ENCODE measurements at places on chromosomes 12 and 14.

- DNase-seq, result no peak
Observed at GRCh38 chr12:94863321-94864035, 140.0 kb downstream of the NDUFA12 start.

DNA sequence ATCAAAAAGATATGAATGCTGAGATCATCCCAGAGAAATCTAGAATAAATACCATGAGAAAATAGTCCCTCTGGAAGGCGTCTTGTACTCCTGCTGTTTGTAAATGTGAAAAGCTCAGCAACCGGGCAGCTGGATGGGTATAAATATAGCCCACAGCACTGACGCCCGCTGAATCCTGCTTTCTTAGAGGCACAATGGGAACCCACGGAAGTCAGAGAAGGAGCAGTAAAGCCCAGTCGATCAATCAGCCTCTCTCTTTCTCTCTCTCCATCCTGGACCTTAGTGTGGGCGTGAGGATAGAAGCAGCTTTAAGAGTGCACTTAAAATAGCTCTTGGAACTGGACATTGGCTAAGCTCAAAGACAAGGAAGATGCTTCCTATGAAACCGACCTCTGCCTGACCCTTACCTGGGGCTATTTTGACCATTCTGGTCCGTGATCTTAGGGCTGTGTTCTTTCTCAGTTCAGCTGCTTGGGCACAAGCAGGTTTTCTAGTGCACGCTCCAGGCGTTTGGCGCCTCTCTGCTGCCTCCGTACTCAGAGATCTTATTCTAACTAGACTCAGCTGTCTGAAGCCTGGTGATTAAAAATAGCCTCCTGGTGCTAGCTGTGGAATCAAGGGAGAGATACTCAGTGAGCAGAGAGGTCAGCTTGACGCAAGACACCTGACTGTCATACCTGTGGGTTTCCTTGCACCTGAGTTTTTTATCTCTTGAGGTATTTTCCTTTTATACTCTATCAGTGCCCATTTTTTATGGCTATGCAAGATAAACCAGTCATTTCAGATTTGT, 144.6 kb downstream of the ETV6 start:
- no peak for DNase-seq

GRCh38 chr12:95796225-95796981, 5.8 kb upstream of the NTN4 start:
- peak; percentile 48 for DNase-seq

DNA sequence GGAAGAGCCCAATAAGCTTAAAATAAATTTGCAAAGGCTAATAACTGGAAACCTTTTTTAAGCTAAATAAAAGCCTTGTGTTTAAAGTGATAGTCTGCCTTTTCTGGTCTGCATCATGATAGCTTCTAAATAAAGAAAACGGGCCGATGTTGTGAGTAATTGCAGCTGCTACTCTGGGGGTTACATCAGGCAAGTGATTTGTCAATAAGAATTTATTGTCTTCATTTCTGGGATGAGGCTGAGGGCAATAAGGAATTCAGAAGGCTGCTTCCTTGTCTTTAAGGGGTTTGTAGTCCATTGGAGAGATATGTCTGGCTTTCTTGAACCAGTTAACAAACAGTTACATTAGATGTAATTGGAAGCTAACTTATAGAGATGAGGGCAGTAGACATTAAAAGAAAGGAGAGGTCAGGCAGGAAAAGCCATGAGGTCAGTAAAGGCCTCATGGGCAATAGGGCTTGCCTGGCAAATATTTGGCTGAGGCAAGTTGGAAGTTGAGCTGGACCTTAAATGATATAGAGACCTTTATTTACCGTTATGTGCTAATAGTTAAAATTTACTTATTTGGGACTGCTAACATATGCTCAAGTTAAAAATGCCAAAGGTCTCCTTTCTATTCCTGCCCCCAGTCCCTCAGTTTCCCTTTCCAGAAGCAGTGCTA, 85.0 kb downstream of the CRADD start:
- no peak for DNase-seq

DNA sequence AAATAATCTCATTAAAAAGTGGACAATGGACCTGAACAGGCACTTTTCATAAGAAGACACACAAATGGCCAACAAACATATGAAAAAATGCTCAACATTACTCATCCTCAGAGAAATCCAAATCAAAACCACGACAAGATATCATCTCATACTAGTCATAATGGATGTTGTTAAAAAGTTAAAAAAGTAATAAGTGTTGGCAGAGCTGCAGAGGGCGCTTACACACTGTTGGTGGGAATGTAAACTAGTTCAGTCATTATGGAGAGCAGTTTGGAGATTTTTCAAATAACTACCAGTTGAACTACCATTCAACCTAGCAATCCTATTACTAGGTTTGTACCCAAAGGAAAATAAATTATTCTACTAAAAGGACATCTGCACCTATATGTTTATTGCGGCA, 47.2 kb downstream of the FOXG1 start:
- no peak for DNase-seq

- no peak for DNase-seq
Observed at GRCh38 chr14:22282417-22282816, 306.6 kb downstream of the DAD1 start.

DNA sequence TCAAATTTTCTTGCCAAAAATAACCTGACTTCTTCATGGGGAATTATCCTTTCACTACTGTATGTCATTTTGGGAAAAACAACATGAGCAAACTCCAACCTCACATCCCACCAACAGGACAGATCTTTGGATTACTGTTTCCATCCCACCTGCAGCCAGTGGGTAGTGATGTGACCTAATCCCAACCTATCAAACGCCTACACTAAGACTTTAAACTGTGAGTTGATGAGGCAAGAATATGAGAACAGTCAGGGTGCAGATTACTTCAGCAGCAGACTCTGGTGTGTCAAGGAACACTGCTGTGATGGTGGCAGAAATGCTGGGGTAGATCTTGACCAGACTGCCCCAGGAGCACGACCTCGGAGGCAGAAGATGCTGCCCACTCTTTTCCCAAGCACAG, 293.2 kb downstream of the DUSP6 start:
- DNase-seq, result no peak

DNA sequence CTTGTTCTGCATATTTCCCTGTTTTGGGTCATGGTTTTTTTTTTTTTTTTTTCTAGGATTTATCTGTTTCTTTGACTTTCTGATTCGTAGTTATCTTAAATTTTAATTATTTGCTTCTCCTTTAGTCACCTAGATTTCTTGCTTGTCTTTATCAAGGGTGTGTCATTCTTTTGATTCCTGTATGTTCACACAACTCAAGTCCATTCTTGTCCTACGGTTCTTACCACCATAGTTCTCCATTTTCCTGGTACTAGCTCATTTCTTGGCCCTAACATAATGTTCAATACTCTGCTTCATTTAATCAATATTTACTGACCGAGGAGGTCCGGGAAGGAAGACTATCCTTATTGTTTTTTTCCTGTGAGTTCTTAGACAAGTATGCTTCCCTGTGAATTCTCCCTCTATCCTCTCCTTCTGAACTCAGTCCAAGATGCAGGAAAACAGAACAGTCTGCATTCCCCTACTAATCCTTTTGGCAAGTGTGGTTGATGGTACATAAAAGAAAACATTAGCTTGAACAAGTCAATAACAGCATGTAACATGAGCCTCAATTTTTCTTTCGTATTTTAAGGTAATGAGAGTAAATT, 1346.4 kb upstream of the SEL1L start:
- no peak for DNase-seq

DNA sequence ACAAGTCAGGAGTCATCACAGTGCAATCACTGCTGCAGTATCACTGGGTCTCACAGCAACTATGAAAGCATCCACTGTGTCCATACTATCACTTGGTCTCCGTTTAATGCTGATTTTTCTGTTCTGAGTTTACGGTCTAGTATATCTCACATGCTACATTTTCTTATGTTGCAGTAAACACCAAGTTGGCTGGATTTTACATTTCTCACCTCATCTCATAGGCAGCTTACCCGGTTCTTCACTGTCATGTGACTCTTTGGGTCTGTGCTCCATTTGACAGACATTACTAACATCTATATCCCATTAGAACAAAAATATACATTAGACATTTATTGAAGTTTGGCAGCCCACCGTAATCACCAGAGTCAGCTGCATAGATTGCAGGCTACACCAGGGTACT, 115.7 kb upstream of the PRMT8 start:
- DNase-seq, result no peak

DNA sequence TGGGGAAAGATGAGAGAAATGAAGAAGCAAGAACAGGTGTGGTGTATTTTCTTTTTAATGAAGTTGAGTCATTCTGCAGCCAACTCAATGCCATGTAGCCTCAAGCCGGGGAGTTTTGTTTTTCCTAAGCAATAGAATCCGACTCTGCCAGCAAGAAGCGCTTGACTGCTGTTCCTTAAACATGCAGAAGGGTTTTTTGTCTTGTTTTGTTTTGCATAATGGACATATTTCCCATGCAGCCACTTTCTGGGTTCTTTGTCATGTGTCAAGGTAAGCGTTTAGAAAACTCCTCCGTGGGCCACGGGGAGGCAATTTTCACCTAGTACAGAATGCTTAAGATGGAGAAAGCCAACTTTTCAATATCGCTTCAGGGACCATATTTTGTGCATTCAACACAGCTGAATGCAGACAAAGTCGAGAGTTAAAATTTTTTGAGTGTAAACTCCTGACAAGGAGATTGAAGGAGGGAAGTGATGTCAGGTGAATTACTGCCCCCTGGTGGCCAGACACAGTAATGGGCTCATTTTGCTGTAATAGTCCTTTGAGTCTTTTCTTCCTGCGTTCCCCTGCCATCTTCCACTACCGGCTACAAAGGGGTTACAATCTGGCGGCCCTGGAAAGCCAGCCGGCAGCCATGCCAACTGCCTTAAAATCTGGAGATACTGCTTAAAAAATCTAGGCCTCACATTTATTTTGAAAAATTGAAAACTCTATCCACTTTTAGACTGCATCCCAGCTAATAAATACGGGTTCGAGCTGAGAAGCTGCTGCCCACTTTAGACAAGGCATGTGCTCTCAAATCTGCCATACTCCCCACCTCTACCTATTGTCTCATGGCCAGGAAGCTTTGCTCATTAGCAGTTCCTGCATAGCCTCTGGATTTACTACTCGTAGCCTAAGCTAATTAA, 3.2 kb upstream of the FICD start:
- DNase-seq, result peak; percentile 81

DNA sequence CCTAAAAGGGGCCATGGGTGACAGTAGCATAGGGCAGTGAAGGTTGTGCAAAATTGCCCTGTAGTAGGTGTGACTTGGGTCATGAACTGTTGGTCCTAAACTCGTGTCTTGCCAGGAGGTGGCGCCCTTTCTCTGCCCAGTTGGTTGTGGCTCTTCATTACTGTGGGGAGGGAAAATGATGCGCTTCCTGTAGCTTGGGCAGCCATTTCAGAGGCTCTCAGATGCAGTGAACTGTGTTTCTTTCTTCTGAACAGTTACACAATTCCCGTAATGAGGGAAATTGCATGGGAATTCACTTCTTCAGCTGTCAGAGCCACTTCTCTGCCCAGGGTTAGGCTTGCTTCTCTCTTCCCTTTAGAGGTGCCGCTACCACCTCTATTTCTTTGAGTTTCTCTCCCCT, 148.1 kb upstream of the NRXN3 start:
- peak; percentile 68 for DNase-seq

DNA sequence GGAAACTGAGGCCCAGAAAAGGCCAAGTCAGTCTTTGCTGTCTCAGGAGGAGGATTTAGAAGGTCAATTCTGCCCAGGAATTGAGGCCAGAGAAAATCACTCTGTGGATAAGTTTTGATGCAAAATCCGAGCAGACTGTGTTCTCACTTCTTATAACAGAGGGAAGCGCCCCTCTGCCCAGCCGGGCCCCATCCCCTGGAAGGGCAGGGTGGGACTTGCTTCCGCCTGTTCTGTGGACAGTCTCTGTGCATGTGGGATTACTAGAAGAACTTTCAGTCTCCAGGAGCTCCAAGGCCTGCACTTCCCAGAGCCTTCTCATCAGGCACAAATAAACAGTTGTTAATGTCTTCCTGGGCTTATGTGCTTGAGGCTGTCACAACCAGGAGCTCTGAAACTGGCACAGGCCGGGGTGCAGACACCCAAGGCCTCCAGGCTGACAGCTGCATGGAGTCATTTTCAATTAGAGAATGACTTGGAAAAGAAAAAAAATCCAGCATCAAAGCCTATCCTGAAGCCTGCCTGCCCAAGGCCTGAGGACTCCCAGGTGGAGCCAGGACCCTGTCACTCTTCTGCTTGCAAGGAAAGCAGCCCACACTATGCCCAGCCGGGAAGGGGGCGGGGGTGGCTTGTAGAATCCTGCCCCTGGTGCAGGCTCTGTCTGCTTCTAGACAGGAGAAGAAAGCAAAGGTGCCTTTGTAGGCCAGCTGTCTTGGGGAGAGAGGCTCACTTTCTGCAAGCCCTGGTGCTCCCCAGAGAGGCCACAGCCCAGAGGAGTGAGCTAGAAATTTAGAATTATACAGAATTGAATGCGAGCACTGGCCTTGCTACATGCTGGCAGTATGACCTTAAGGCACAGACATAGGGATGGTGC, 84.7 kb downstream of the NTF3 start:
- no peak for DNase-seq

GRCh38 chr14:104187931-104188726, 49.7 kb downstream of the KIF26A start:
- no peak for DNase-seq

GRCh38 chr14:64685371-64686281, 18.6 kb upstream of the PLEKHG3 start:
- DNase-seq, result no peak

GRCh38 chr14:92951912-92952471, 29.0 kb downstream of the CHGA start:
- peak; percentile 57 for DNase-seq

- no peak for DNase-seq
Observed at GRCh38 chr14:95858893-95859292, 17.7 kb upstream of the TUNAR start.

- DNase-seq, result no peak
Observed at GRCh38 chr12:130301559-130301958, 36.1 kb upstream of the PIWIL1 start.

DNA sequence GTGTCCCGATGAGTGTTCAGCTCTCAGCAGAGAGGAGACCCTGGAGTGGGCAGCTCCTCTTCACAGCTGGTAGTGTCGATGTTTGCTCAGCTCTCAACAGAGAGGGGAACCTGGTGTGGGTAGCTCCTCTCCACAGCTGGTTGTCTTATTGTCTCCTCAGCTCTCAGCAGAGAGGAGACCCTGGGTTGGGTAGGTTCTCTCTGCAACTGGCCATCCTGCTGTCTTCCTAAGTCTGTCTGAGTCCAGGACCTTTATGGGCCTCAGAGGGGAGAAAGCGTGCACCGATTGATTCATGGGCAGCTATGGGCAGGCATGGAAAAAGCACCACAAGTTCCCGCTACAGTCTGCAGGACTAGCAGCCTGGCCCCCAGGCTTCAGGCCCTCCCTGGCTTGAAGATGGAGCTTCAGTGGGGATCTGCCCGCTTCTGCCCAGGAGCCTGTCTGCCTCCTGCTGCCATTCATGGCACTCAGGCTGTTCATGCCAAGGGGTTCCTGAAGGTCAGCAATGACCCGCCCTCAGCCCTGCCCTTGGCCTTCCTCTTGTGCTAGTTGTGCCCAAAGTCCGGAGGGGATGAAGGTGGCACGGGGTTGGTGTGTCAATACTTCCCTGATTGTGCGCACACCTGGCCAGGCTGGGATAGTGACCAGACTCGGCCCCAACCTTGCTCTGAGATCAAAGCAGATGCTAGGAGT, 224.2 kb downstream of the KCNC2 start:
- no peak for DNase-seq

Measured in ACHN (cell line).